ENCODE measurements at places on chromosomes 4 and X.

DNA sequence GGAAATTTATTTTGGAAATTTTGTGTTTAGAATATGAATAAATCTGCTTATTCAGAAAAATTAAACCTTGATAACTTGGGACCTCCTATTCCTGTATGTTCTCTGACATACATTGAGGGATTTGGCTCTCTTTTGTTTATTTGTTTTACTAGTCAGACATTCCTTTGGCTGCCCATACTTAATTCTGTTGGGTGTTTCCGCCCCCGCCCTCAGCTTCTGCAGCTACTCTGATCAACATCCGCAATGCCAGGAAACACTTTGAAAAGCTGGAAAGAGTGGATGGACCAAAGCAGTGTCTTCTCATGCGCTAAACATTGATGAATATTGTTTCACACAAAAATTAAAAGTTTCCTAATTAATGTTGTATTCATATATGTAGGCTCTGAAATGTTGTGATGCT lies 40.5 kb downstream of the RRAGB start:
- no peak for DNase-seq

DNA sequence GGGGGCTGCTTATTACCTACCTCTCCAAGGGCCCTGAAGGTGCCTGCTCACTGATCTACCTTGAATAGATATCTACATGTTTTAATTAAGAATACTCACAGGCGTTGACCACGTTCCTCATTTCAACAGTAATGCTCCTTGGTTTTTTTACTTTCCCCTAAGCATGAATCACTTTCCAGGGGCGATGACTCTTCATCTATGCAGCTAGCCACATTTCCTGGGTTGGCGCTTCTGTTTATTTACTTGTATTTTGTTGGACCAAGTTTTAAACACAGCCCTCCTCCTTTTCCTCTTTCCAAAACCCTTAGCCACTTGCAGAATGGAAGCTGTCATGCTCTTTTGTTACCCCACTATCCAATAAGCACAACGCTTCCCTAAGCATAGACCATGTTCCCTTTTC lies 50.8 kb downstream of the CBLL2 start:
- no peak for DNase-seq

- DNase-seq = no peak
Observed at GRCh38 chrX:34624416-34624815, 32.7 kb downstream of the TMEM47 start.

GRCh38 chrX:40459571-40460158 lies 121.1 kb upstream of the ATP6AP2 start:
- no peak for DNase-seq

DNA sequence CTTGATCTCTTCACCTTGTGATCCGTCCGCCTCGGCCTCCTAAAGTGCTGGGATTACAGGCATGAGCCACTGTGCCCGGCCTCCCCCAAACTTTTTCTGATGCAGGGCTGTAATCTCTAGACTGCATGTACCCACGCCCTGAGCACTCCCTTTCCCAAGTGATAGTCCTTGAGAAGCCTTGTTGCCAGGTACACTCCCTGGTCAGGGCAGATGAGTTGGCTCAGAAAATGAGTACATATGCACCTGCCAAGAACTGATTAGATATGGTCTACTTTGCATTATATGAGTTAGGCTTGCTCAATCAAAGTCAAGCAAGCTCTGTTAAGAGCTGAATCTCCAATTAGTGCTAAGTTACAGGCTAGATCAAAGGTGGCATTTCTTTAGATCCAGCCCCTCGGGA lies 20.3 kb downstream of the APOO start:
- no peak for DNase-seq

DNA sequence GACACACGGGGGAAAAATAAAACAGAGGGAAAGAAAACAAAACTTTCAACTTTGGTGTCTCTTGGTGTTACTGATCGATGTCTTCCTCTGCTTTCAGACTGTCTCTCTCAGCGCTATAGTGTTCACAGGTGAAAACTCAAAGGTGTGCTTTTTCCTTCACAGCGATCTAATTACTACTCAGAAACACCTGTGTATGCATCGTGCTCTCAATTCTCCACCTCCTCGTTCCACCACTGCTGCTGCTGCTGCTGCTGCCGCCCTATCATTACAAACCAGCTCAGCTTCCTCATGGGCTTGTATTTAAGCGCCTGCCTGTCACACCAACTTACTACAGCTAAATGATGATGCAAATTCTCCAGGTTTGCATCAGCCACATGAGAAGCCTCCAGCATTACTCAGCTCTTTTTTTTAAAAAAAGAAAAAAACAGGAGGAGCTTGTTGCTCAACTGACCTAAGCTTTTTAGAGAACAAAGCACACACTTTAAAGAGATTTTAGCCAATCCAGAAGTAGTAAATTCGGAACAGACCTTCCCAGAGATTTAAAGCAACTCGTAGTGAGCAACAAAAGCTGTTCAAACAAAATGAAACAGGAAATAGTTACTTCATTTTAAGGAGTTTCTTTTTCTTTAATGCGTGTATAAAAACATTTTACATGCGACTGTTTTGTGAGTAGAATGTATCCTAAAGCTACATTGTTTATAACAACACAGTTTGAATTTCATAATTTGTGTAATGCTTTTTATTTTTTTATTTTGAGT lies at the start of gene SLC7A11:
SLC7A11 (minus strand) TSS at position 274 of the 758 bp plus-strand sequence. CDS start 280 bp downstream, outside the sequence.
- DNase-seq = peak; percentile 75

- DNase-seq = no peak
Observed at GRCh38 chr4:186248643-186249042, 17.3 kb upstream of the F11 start.

- no peak for DNase-seq
Observed at GRCh38 chrX:131675596-131676194, 131.8 kb downstream of the OR13H1 start.

DNA sequence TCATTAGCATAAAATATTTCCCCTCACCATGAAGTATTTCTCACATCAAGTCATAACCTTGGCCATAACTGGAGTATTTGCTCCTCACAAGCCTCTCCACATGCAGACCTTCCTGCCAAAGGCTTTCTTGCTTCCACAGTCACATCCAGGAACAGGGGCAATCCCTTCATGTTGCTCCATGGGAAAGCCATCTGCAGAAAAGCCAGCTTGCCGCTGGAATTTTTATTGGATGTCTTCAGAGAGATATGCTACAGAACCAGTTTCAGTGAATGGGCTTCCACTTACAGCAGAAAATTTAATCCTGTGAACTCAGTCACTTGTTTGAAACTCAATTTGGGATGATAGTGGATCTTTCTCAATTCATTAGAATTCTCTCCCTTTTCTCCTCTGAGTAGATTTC lies 3.2 kb upstream of the CDKN2AIP start:
- DNase-seq = no peak

DNA sequence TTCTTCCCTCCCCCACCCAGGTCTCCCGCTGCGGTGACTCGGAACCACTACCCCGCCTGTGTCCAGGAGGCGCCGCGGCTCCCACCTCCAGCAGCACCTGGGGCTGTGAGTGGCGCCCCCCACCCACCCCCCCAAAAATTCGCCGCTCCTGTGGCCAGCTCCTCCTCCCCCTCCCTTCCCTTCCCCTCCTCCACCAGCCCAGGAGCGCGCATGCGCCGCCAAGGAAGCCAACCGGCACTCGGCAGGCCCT lies 278 bp downstream of the CLOCK start:
- DNase-seq = no peak

Measured in CD4-positive, alpha-beta T cell treated with Interleukin-4 for 1 hour (primary cell).